ENCODE measurements at places on chromosomes 1 and 21. TPM values are rescaled to one million over a fixed set of nuclear protein-coding genes. Genes with fewer than 3 reads are reported as not detected.

GRCh38 chr1:100921110-100921706, 25.3 kb downstream of the SLC30A7 start:
- H3K4me3 ChIP-seq, result no peak overlapping the region
- H3K27ac ChIP-seq, result no peak overlapping the region
- H3K36me3 ChIP-seq, result peaks cover 20% of the 10 kb centered on the region
- DNase-seq, result peak; percentile 76
- no peaks in the 10 kb centered on the region for H3K4me1 ChIP-seq

DNA sequence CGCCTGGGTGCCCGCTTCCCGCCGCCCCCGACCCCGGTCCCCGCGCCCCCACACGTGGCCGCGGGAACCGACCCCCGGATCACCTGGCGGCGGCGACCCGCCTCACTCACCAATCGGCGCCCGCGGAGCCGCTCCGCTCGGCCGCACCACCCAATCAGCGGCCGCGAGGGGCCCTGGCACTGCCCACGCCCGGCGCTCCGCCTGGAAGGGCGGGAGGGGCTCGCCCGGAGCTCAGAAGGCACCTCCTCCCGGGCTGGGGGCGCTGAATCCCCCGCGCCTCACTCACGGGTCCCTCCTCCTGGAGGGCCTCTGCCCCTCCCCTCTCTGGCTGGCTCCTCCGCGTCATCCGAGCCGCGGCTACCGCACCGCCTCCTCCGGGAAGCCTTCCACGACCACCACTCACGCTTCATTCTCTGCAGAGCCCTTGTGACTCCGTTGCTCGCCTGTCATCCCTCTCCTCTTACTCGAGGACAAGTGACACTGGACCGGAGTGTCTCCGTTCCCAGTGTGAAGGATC, 374 bp downstream of the SH2D5 start:
- no peak overlapping the region for H3K27ac ChIP-seq
- no peaks in the 10 kb centered on the region for H3K36me3 ChIP-seq
- H3K4me1 ChIP-seq, result peaks cover 42% of the 10 kb centered on the region
- H3K27me3 ChIP-seq, result peaks cover 41% of the 10 kb centered on the region
- H3K4me3 ChIP-seq, result peak overlapping the region; percentile 87

DNA sequence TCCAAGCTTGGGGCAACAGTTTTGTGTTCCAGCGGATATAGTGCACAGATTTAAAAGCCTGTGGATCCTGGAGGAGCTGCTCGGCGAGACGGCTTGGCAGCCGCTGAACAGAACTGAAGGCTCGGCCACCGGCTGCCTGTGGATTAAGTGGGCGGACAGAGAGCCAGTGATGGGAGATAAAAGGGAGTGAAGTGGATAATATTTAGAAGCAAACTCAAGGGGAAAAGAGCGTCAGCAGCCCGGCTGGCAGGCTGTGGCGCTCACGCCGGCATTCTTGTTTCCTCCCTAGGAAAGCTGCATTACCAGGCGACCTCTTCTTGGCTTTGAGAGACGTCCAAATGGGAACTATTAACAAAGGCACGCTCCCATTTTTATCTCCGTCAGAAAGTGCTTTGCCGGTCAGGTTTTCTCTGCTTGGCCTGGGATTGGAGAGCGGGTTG, 10.4 kb downstream of the TRABD2B start:
- H3K4me3 ChIP-seq, result no peak overlapping the region
- peaks cover 45% of the 10 kb centered on the region for H3K4me1 ChIP-seq
- H3K27me3 ChIP-seq, result peaks cover 17% of the 10 kb centered on the region
- 0 out of 2 replicates have a peak, but pooled peaks cover 3% of the 10 kb centered on the region for H3K36me3 ChIP-seq
- no peak overlapping the region for H3K27ac ChIP-seq

DNA sequence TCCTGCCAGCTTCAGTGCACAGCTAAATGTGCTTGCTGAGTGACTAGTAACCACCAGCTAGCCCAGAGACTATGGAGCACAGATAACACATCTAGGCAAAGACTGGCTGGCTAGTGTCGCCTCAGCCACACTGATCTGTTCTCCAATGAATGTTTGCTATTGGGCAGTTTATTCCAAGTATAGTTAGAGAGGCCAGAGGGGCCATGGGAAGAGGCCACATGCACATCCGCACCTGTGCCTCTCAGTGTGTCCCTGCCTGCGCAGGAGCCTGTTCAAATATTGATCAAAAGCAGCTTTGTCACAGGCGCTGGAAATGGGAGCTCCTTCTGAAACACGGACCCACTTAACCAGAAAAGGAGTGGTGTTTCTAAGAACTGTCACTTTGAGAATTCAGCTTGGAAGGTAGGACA, 51.3 kb upstream of the ATP1A1 start:
- no peak overlapping the region for H3K27ac ChIP-seq
- H3K36me3 ChIP-seq, result no peaks in the 10 kb centered on the region
- no peak overlapping the region for H3K4me3 ChIP-seq
- no peaks in the 10 kb centered on the region for H3K27me3 ChIP-seq

DNA sequence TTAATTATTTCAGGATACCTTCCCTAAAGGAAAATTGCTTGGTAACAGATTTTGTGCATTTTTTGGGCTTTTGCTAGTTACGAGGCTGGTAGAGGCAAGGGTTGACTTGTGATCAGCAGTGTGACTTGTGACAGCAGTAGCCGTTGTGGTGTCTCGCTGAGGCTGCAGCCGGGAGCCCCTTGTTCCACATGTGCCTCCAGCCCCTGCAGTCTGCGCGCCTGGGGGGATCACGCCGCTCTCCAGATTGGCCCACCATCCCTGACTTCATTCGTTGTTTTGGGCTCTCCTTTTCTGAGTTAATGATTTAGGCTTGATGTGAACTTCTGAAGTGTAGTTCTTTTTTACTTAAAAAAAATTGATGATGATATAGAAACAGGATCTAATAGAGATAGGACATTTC, 41.5 kb downstream of the TRAPPC10 start:
- no peak for DNase-seq
- H3K4me1 ChIP-seq, result no peaks in the 10 kb centered on the region
- no peaks in the 10 kb centered on the region for H3K27me3 ChIP-seq

DNA sequence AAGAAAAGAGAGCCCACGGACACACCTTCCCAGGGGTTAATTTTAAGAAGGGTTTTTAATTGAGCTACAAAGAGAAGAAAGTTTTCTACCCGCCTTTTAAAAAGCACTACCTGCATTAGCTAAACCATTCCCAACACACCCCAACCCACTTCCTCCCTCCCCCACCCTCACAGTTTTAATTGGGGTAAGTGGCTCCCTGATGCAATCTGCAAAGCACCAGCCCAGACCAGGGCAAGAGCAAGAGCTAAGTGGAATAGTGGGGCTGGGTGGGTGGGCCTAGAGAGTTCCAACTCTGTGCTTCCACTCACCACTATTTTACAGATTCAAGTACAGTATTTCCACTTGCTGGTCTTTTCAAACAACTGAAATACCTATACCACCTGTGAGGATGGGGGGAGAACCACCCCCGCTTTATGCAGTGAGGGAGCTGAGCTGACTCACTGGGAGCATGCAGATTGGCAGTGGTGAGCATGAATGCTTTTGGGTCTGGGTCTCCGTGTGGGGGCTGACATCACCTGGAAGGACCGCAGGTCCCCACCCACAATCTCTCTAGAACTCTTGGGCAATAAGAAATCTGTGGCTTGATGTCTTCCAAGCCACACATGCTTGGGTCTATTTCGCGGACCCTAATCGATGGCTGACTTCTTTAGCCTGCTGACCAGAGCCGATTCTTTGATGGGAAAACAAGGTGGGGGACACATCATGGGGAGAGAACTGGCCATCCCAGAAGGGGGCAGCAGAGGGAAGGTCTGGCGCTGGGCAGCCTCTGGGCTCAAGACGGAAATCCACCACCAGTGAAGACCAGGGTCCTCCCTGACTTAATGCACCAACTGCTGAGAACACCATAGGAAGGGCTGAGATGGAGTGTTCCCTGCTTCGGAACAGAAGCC, 95.5 kb downstream of the SSBP3 start:
- peak; percentile 87 for DNase-seq
- no peaks in the 10 kb centered on the region for H3K36me3 ChIP-seq
- H3K27ac ChIP-seq, result peak overlapping the region; percentile 94
- peaks cover 85% of the 10 kb centered on the region for H3K4me1 ChIP-seq
- H3K4me3 ChIP-seq, result peak overlapping the region; percentile 25
- no peaks in the 10 kb centered on the region for H3K27me3 ChIP-seq

DNA sequence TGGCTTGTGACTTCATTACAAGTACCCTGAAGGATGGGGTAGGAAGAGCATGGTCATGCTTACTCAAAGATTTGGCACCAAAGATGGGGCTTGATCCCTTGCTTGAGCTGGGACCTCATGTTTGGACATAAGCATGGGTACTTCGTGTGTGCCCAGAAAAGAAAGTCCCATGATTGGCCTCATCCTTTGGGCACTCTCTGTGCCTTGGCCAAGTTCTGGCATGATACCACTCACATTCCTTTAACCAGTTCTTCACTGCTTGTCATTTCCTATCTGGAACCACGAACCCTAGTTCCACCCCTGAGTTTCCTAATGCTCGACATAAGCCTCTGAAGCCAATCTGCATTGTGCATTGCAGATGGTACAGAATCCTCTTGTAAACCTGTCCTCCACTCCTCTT, 107.0 kb downstream of the NAV1 start:
- no peaks in the 10 kb centered on the region for H3K36me3 ChIP-seq
- H3K27me3 ChIP-seq, result peaks cover 38% of the 10 kb centered on the region
- no peak overlapping the region for H3K27ac ChIP-seq
- H3K4me1 ChIP-seq, result peaks cover 11% of the 10 kb centered on the region

GRCh38 chr1:67134695-67135094, at the start of gene C1orf141:
Gene C1orf141 (minus strand): TSS chr1:67134970. CDS start chr1:67127240, 7,730 bp downstream.
- H3K36me3 ChIP-seq, result no peaks in the 10 kb centered on the region
- H3K27ac ChIP-seq, result no peak within 1 kb of the TSS
- no peaks in the 10 kb centered on the region for H3K27me3 ChIP-seq
- peak; percentile 83 for DNase-seq

F5 gene
- not detected for total RNA-seq

POFUT2 gene
- 34.5 TPM for total RNA-seq

EDARADD gene
- total RNA-seq, result 4.4 TPM

CR1L gene
- 5.8 TPM for total RNA-seq

PIGK gene
- total RNA-seq, result 26.4 TPM

NEGR1 gene
- 0.93 TPM for total RNA-seq
